ENCODE measurements at places on chromosomes 13 and 19. TPM values are rescaled to one million over a fixed set of nuclear protein-coding genes. Genes with fewer than 3 reads are reported as not detected.

AKAP8 gene
- total RNA-seq, result 87.5 TPM

CDX2 gene
- total RNA-seq, result not detected

C19orf67 gene
- not detected for total RNA-seq

CD22 gene
- 0.52 TPM for total RNA-seq

AXL gene
- 0.30 TPM for total RNA-seq

TRPC4 gene
- not detected for total RNA-seq

SLITRK6 gene
- not detected for total RNA-seq

CD209 gene
- total RNA-seq, result not detected

ZNF567 gene
- total RNA-seq, result 7.6 TPM

CAMSAP3 gene
- total RNA-seq, result 0.16 TPM

SIRT2 gene
- total RNA-seq, result 60.8 TPM

IZUMO1 gene
- not detected for total RNA-seq

NLRP8 gene
- total RNA-seq, result not detected

TUBB4A gene
- 0.53 TPM for total RNA-seq

YJU2 gene
- 32.9 TPM for total RNA-seq

FAM216B gene
- not detected for total RNA-seq

CCL25 gene
- not detected for total RNA-seq

PSG3 gene
- total RNA-seq, result not detected

C3 gene
- total RNA-seq, result 0.55 TPM

DNA sequence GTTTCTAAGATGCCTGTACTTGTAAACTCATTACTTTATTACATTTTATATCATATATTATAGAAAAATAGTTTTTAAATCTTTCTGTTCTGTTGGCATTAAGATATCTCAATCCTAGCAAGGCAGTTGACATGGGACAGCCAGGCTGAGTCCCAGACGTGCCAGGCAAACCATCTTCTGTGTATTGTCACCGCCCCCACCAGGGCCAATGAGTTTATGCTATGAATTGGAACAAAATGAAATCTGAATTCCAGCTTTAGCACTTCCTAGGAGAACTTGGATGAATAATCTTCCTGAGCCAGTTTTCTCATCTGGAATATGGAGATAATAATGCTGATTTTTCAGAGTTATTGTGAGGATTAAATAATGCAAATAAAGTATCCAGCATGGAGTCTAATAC, 79.9 kb upstream of the GSX1 start:
- H3K27me3 ChIP-seq, result peaks cover 5% of the 10 kb centered on the region
- no peak overlapping the region for H3K4me3 ChIP-seq
- H3K36me3 ChIP-seq, result no peaks in the 10 kb centered on the region
- DNase-seq, result no peak
- H3K4me1 ChIP-seq, result no peaks in the 10 kb centered on the region
- no peak overlapping the region for H3K27ac ChIP-seq

- no peak overlapping the region for H3K27ac ChIP-seq
- H3K36me3 ChIP-seq, result no peaks in the 10 kb centered on the region
- DNase-seq, result no peak
Observed at GRCh38 chr13:107974409-107974808, 240.9 kb downstream of the LIG4 start.

- no peaks in the 10 kb centered on the region for H3K27me3 ChIP-seq
- H3K4me1 ChIP-seq, result no peaks in the 10 kb centered on the region
- H3K27ac ChIP-seq, result no peak overlapping the region
- no peaks in the 10 kb centered on the region for H3K36me3 ChIP-seq
Observed at GRCh38 chr13:105937451-105937850, 598.0 kb downstream of the EFNB2 start.

GRCh38 chr13:51420681-51421490, 31.9 kb downstream of the INTS6 start:
- H3K36me3 ChIP-seq, result peaks cover 30% of the 10 kb centered on the region
- no peak overlapping the region for H3K27ac ChIP-seq
- H3K4me1 ChIP-seq, result peaks cover 13% of the 10 kb centered on the region
- peak overlapping the region; percentile 20 for H3K4me3 ChIP-seq
- DNase-seq, result no peak

- no peaks in the 10 kb centered on the region for H3K36me3 ChIP-seq
- no peaks in the 10 kb centered on the region for H3K27me3 ChIP-seq
- no peak for DNase-seq
- no peaks in the 10 kb centered on the region for H3K4me1 ChIP-seq
Observed at GRCh38 chr13:97582170-97582569, 148.2 kb downstream of the RAP2A start.

DNA sequence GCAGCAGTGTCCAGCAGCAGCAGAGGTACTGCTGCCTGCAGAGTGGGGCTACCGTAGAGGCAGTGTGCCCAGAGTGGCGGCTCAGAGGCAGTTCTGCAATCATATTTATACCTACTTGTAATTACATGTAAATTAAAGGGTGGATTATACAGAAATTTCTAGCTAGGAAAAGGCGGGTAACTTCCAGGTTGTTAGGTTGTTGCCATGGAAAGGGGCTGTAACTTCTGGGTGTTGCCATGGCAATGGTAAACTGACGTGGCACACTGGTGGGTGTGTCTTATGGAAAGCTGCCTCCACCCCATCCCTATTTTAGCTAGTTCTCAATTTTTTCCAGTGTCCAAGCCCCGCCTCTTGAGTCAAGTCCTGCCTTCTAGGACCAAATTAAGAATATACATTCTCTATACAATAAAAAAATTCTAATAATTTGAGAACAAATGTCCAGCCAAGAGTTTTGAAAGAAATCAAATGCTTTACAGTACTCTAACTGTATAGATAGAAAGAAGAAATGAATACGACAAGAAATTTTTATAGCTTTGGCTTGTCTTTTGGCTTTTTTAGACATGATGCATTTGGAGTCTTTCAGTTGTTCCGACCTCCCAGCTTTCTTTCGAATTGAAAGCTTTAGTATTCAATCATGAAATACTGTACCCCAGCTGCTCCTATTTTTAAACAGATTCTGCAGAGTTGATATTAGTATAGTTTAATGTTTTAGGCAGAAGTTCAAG, 816.6 kb downstream of the DIAPH3 start:
- no peak overlapping the region for H3K4me3 ChIP-seq
- H3K4me1 ChIP-seq, result no peaks in the 10 kb centered on the region
- H3K36me3 ChIP-seq, result no peaks in the 10 kb centered on the region

DNA sequence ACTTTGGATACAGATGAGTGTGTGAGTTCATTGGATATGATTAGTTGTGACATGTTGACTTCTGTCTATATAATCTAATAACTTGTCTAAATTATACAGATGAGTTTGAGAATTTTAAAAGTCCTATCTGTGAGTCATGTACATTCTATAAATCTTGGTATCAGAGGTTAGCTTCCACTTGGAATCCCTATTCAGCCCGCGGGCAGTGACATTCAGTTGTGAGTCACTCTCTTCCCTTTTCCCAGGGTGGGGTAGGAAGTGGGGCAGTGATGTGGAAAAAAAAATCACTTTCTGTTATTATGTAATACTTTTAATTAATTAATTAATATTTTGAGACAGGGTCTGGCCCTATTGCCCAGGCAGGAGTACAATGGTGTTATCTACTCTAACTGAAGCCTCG, 33.0 kb upstream of the ZNF808 start:
- H3K27me3 ChIP-seq, result no peaks in the 10 kb centered on the region
- no peaks in the 10 kb centered on the region for H3K4me1 ChIP-seq
- DNase-seq, result no peak
- H3K36me3 ChIP-seq, result no peaks in the 10 kb centered on the region
- no peak overlapping the region for H3K27ac ChIP-seq
- H3K4me3 ChIP-seq, result no peak overlapping the region

- no peaks in the 10 kb centered on the region for H3K27me3 ChIP-seq
- H3K4me3 ChIP-seq, result peak overlapping the region; percentile 8
- peaks cover 19% of the 10 kb centered on the region for H3K4me1 ChIP-seq
- no peak overlapping the region for H3K27ac ChIP-seq
- no peaks in the 10 kb centered on the region for H3K36me3 ChIP-seq
Observed at GRCh38 chr13:48562296-48563066, 29.6 kb upstream of the RCBTB2 start.

GRCh38 chr13:110925023-110925612, 10.2 kb upstream of the ANKRD10 start:
- no peak overlapping the region for H3K27ac ChIP-seq
- H3K4me1 ChIP-seq, result peaks cover 5% of the 10 kb centered on the region
- DNase-seq, result no peak
- H3K4me3 ChIP-seq, result no peak overlapping the region
- H3K36me3 ChIP-seq, result no peaks in the 10 kb centered on the region
- peaks cover 55% of the 10 kb centered on the region for H3K27me3 ChIP-seq

- DNase-seq, result no peak
- H3K36me3 ChIP-seq, result no peaks in the 10 kb centered on the region
- no peak overlapping the region for H3K4me3 ChIP-seq
- no peak overlapping the region for H3K27ac ChIP-seq
- H3K27me3 ChIP-seq, result no peaks in the 10 kb centered on the region
Observed at GRCh38 chr13:47158593-47158992, 261.7 kb upstream of the HTR2A start.

DNA sequence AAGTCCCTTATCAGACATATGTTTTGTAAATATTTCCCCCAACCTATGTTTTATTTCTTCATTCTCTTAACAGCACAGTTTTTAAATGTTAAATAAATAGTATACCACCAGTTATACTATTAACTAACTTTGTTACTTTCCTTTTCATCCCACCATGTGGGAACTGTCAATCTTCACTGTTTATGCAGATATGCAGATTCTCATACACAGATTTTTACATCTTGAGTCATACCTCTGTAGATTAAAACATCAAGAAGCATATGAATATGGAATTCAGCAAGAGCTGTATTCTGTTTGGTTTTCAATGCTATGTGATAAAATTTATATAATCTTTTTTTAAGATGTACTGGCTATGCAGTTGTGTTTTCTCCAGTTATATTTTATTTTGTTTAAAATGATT, 566.3 kb downstream of the LIG4 start:
- H3K27me3 ChIP-seq, result no peaks in the 10 kb centered on the region
- no peaks in the 10 kb centered on the region for H3K36me3 ChIP-seq
- H3K4me3 ChIP-seq, result no peak overlapping the region

DNA sequence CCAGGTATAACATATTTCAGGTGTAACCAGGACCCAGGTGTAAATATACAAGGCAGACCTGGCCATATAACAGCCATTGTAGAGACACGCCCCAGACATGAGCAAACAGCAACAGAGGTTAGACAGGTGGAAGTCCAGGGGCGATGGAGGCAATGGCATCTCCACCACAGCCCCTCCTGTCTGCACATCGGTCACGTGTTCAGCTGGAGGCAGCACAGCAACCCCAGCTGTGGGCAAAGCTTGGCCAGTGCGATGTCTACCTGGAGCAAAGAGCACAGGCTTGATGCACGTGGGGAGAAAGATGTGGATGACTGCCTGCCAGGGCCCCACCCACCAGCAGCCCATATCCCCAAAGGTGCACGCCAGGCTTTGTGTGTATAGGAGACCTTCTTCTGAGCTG, 4.4 kb downstream of the CYP4F2 start:
- H3K4me3 ChIP-seq, result no peak overlapping the region
- peaks cover 11% of the 10 kb centered on the region for H3K27me3 ChIP-seq
- H3K36me3 ChIP-seq, result no peaks in the 10 kb centered on the region

- H3K4me1 ChIP-seq, result peaks cover 14% of the 10 kb centered on the region
- DNase-seq, result peak; percentile 66
- H3K27ac ChIP-seq, result no peak overlapping the region
- H3K4me3 ChIP-seq, result peak overlapping the region; percentile 43
Observed at GRCh38 chr13:30690282-30691188, 44.8 kb upstream of the ALOX5AP start.

DNA sequence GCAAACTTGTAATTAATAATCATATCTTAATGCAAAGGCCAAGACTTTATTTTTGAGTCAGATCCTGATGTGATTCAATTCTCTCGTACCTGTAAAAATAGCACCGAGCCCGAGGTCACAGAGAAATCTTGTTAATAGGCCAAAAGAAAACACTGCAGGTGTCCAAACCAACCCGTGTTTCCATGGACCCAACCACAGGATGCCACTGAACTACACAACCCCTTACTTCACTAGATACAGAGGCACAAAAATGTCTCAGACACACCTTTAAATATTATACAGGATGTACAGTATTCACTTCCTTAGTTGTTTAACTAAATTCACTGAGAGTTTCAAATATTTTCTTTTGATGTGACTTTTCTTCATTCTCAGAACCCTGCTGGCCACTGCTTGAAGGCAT, 530.9 kb downstream of the MYO16 start:
- DNase-seq, result no peak
- H3K4me1 ChIP-seq, result no peaks in the 10 kb centered on the region
- H3K36me3 ChIP-seq, result no peaks in the 10 kb centered on the region

- no peaks in the 10 kb centered on the region for H3K36me3 ChIP-seq
- no peaks in the 10 kb centered on the region for H3K4me1 ChIP-seq
- peaks cover 6% of the 10 kb centered on the region for H3K27me3 ChIP-seq
- H3K4me3 ChIP-seq, result no peak overlapping the region
- H3K27ac ChIP-seq, result no peak overlapping the region
Observed at GRCh38 chr13:39556866-39557265, 46.1 kb downstream of the LHFPL6 start.

DNA sequence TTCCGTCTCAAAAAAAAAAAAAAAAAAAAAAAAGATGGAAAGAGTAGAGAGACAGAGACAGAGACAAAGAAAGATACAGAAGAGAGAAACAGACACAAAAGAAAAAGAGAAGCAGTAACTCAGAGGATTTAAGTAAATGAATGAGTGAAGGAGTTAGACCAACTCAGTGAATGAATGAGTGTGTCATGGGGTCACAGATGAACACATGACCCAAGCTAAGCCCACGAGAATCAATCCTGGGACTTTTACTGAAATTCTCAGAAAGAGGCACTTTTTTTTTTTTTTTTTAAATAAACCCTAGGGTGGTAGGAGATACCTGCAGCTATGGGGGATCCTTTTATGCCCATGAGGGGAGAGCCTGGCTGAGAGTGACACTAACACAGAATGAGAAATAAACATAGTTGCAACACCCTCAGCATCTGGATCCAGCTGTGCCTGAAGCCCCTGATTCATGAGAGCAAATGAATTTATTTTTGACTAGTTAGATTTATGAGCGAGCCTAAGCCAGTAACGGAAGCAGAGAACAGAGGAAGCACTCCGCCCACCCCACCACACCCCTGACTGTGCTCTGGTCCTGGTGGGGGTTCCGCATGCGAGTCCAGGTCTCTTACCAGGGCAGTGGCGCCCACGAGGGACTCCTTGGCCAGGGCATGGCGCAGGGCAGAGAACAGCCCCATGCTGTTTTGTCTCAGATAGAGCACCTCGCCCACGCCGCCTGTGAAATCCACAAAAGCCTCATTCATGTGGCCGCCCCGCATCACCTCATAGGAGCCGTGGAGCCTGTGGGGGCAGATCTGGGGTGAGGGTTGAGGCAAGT, 4.6 kb downstream of the CAPN12 start:
- H3K36me3 ChIP-seq, result no peaks in the 10 kb centered on the region
- peak; percentile 44 for DNase-seq
- H3K4me3 ChIP-seq, result no peak overlapping the region
- H3K27me3 ChIP-seq, result no peaks in the 10 kb centered on the region
- no peak overlapping the region for H3K27ac ChIP-seq

GRCh38 chr19:41409288-41409687, 11.7 kb downstream of the BCKDHA start:
- H3K4me3 ChIP-seq, result no peak overlapping the region
- no peaks in the 10 kb centered on the region for H3K27me3 ChIP-seq
- peaks cover 15% of the 10 kb centered on the region for H3K4me1 ChIP-seq

- H3K27ac ChIP-seq, result no peak overlapping the region
- no peak overlapping the region for H3K4me3 ChIP-seq
- no peaks in the 10 kb centered on the region for H3K36me3 ChIP-seq
- DNase-seq, result no peak
Observed at GRCh38 chr19:15210323-15210781, 9.6 kb upstream of the NOTCH3 start.

All from CD4-positive, alpha-beta T cell (primary cell).